SK-N-SH (cell line): ENCODE measurements at places on chromosomes 5 and 9.

GRCh38 chr5:893137-893506 is 438 bp downstream of the TRIP13 start:
- DNase-seq: peak; percentile 62

DNA sequence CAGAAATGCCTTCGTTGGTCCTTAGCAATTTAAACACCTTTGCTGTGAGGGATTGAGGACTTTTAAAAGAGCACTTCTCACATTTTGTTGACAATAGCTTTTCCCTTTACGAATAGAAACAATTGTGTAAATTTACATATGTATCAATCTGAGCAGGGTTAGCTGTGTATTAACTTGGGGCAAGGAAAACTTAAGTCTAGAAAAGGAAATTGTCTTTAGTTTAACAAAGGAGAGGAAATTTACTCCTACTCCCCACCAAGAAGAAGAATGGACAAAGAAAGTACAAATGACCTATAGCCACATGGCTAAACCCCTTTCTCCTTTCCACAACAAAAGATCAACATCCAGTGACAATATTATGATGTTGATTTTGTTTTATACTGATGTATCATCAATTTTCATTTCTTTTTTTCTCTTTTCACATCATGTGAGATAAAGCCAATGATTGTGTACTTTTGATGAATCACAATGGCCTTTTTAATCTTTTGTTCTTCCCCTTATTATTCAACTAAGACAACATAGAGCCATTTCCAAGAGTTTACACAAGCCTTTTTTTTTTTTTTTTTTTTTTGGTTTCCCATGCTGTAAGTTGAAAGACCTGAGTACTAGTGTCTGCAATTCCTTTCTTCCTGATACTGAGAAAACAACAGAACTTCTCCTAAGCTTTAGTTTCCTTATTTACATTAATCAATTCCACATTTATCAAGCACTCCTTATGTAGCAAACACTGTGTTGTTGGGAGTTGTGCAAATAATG is 19.0 kb downstream of the FOXB2 start:
- DNase-seq: no peak

GRCh38 chr5:151700820-151701219 is 14.1 kb upstream of the SPARC start:
- no peak for DNase-seq

DNA sequence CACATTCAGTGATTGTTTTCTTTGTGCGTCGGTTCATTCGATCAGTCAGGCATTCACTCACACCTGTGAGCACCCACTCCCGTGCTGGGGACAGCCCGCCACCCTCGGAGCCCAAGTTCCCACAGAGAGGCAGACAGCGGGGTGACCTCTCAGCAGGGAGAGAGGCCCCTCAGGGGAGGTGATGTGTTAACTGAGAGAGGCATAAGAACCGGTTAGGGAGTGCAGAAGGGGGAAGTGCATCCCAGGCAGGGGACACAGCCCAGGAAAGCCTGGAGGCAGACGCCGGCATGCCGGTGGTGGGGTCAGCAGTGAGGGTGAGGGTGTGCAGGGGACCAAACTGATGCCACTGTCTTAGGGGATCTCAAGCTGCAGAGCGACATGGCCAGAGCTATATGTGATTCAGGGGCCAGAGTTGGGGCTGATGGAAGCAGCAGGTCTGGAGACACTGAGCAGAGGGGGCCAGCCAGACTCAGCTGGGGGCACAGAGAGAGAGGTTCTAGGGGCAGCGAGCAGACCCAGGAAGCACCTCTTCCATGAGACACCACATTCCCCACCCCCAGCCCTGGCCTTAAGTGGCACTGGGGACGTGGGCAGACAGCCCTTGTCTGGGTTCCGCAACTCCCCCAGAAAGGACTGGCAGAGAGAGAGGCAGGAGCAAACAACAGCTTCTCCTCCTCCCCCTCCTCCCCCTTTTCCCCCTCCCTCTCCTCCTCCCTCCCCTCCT is 35.9 kb downstream of the HK3 start:
- DNase-seq: peak; percentile 66

DNA sequence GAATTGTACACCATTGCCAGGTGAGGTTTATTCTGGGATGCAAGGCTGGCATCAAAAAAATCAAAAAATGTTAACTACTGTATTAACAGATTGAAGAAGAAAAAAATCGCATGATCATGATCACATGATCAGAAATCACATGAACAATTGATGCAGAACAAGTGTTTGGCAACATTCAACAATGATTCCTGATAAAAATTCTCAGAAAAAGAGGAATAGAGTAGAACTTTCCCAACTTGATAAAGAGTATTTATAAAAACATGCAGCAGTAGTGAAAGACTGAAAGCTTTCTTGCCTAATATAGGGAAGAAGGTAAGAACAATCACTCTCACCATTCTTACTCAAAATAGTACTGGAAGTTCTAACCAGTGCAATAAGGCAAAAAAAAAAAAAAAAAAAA is 16.4 kb downstream of the SLCO4C1 start:
- no peak for DNase-seq

GRCh38 chr5:120852222-120852860 is 388.2 kb downstream of the PRR16 start:
- no peak for DNase-seq

DNA sequence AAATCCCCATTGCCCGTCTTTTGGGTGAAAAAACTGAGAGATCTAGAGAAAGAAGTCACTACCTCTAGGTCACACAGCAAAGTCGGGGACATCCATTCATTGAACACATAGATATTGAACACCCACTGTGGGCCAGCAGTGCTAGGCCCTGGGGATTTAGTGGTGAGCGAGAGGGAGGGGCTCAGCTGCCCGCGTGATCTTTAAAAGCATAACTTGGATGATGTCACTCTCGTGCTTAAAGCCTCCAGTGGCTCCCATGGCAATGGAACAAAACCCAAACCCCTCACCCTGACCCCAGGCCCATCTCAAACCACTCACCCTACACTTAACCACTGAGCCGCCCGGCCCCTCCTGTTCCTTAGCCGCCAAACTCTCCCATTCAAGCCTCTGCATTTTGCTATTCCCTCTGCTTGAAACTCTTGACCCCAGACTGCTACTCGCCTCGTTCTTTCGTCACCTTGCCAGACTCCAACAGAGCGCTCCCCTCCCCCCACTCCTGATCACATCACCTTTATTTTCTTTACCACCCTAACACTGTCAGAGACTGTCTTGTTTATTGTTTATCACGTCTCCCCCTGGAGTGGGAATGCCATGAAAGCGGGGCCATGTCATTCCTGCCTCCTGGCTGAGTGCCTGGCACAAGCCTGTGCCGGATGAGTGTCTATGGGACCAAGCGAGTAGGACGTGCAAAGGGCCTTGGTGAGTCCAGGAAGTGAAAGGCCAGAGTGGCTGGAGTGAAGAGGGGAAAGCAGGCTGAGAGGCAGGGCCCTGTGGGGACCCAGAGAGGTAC is 710 bp upstream of the PIP5KL1 start:
- peak; percentile 72 for DNase-seq

DNA sequence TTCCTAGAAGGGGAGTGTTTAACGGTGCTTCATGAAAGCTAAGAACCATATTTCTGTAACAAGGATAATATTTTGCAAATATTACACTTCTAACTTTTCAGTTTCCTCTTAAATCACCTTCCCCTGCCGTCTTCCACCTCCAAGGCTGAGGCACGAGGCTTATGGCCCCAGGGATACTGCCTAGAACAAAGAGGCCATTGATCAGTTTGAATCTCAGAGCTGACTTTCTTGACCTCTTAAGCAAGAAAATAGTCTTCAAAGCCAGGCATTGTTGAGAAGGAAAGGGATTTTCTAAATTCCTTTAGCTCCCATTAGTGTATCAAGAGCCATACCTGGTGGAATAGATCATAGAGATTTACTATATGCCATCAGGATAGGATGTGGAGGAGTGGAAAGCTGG is 566.2 kb downstream of the BNC2 start:
- no peak for DNase-seq

- no peak for DNase-seq
Observed at GRCh38 chr5:1702318-1702717, 97.3 kb downstream of the MRPL36 start.

DNA sequence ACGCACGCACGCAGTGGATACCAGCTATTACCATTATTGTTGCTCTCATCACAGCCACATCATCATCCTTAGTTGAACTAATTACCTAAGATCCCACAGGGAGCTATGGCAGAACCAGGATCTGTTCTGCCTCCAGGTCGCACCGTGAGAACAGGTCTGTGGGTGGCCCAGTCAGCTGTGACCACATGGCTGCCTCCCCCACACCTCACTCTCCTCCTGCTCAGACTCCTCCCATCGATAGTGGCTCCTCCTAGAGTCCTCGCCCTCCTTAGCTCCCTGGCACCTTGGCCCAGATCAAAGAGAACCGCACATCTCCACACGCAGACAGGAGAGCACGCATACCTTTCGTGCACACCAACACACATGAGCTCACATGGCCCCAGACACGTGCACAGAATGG is 32.4 kb upstream of the RPL26L1 start:
- DNase-seq: no peak

GRCh38 chr5:10519729-10520128 is 44.1 kb upstream of the ANKRD33B start:
- DNase-seq: no peak

- no peak for DNase-seq
Observed at GRCh38 chr5:123673107-123673506, 161.1 kb downstream of the CSNK1G3 start.

DNA sequence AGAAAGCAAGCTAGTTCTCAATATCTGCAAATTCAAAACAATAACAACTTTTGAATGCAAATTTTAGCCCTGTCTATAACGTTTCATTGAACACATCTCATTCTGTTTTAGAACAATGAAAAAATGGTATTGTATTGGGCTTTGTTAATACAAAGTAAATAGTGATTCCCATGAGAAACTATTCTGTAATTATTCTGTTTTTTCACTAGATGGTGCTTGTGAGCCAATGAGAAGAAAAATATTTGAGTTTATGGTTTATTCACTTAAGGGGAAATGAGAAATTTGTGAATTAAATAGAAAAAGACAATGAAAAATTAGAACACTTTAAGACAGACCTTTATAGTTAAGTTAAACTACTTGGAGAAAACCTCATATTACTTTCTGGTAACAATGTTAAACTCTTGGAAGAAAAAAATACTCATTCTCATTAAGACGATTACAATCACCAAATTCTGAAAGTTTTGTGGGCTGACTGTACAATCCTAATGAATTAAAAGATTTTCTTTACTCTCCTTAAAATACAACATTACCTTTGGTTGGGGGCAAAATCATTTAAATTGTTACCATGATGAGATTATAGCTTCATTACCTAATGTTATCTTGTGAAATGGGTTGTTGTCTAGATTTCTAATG is 127.0 kb downstream of the NNT start:
- DNase-seq: no peak

GRCh38 chr9:137665697-137666512 is 47.1 kb downstream of the EHMT1 start:
- DNase-seq: no peak

- DNase-seq: no peak
Observed at GRCh38 chr5:170414786-170415185, 25.6 kb upstream of the KCNMB1 start.

GRCh38 chr9:13013991-13014883 is 239.4 kb downstream of the LURAP1L start:
- no peak for DNase-seq

DNA sequence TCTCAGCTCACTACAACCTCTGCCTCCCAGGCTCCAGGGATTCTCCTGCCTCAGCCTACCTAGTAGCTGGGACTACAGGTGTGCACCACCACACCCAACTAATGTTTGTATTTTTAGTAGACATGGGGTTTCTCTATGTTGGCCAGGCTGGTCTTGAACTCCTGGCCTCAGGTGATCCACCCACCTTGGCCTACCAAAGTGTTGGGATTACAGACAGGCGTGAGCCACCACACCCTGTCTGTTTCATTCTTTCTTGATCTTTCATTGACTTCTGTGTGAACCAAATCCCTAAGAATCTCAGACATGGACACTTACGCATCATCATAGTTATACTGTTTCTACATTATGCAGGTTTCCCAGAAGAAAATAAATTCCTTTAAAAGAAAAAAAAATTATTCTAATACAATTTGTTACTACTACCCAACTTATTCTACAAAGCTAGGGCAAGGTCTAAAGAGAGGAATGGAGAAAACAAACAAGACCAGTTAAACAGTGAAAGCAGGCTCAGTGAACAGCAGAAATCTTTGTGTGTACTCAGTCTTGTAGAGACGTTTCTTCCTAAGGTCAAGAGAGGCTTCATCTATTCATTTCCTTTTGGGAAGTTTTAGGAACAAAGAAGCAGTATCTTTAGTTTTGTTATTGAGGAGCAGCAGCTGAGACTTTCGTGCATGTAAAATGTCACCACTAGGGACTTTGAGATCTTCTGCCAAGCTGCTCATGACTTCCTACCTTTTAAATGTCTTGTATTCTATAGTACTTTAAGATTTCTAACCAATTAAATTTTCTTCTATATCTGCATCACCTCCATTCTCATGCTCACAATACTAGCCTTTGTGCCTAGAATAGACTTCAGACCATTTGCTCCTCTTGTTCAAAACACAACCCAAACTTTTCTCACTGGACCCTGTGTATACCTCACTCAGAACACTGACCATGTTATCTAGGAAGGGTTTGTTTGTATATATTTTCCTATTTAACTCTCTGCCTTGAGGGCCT is 5.6 kb upstream of the HMGCR start:
- no peak for DNase-seq

- DNase-seq: no peak
Observed at GRCh38 chr9:118446943-118447639, 742.9 kb downstream of the TLR4 start.

GRCh38 chr5:164742025-164742424 is 1236.6 kb downstream of the MAT2B start:
- no peak for DNase-seq

GRCh38 chr5:143701493-143701892 is 110.5 kb upstream of the HMHB1 start:
- no peak for DNase-seq
